Activated T-helper 1 cell treated with anti-CD3 and anti-CD28 coated beads, Interleukin-2, amount 50 U/mL, for 16 hours (primary cell): ENCODE measurements at places on chromosomes 6 and 20.
A peak's percentile ranks its signal among the peaks of the same experiment; 100 is the strongest.

- no peak for DNase-seq
These were observed 586.1 kb downstream of the PTPRT start for GRCh38 chr20:42603655-42604054.

DNA sequence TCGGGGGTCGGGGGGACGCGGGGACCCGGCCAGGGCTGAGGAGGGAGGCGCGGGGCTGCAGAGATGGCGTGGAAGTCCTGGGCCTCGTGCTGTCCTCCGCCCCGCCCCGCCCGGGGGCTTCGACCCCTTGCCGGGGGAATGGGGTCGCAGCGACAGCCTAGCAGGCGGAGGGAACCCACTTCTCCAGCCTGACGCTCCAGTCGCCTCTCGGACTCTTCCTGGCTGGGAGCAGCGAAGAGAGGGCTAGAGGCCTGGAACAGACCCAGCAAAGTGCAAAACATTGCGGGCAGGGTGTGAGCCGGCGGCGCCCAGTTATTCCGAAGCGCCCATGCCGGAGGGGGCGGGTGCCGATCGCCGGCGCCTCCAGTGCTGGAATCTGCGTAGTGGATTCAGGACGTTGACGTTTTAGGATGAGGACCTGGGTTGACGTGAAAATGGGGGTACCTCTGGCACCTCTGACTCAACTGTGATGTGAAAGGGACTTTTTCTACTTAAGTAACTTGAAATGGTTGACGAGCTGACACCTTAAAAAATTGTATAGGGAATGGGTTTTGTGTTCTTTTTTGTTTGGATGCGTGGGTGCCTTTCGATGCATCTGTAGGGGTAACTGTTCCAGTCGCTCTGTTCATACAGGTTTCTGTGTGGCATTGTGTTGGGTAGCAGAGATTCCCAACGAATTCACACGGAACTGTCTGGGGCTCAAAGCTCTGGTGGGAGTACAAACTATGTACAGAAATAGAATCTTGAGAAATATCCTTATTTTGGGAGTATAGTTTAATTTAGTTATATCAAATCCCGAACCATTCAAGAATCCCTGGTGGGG, 1.4 kb downstream of the SLC35F1 start:
- no peak for DNase-seq

DNA sequence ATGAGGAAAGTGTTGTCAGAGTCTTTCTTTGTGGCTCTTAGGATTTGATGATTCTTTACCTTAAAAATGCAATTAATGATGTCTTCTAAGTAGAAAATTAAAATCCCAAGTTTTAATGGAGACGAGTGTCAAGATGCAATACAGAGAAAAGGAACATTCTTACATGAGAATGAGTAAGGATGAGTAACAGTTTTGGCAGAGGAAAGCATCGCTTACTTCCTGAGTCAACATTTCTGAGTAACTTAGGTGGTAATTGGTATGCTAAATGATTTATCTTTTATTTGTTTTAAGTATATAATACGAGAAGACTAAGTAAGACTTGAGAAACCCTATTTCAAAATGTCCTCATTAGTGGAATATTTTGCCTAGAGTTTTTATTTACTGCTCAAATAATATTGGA, 101.3 kb downstream of the RTN4IP1 start:
- DNase-seq = no peak

- DNase-seq = peak; percentile 15
These were observed 435 bp downstream of the ZSWIM3 start for GRCh38 chr20:45857882-45858216.

- DNase-seq = no peak
These were observed 132.9 kb upstream of the NUP153 start for GRCh38 chr6:17839513-17840223.

GRCh38 chr6:40387127-40387870, 199.9 kb downstream of the LRFN2 start:
- no peak for DNase-seq

DNA sequence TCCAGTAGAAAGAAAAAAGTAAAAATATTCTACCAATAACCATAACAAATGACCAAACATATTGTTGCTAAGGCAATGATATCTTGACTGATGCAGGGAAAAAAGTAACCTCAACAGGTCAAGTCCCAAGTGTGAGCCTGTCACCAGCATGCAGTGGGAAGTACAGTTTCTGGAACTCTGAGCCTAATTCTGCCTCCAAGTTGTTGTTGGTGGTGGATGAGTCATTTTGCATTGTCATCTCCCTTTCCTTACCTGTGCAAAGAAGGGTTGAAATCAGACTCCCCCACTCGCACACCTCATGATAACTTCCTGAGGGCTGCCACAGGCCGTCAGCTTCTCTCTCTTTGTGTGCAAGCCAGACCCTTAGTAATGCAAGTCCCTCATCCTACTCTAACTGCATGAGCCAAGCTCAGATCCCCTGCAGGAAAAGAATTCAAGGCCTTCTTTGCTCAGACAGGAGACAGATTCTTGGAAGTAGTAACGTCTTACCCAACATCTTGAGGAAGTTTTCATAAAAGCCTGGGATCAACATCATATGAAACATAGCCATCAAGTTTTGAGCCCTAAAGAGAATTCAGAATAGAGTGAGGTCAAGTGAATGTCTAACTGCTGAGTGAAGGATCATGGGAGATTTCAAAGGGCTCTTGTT, 207.6 kb upstream of the FOXA2 start:
- DNase-seq = no peak
